ENCODE measurements at places on chromosomes 12 and 14.

DNA sequence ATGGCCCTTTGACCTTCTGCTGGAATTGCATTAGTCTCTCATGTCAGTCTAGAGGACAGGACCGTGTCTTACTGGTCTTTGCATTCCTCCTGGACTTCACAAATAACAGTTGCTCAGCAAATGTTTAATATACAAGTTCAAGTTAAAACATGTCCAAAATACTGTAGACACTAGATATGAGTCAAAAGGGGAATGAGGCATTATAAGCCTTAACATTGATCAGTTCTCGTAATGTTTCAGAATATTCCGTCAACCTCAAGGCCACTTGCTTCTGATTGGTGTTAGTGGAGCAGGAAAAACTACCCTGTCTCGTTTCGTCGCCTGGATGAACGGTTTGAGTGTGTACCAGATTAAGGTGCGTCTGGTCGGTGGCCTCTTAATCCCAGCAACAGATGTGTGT lies 59.9 kb downstream of the HSP90AA1 start:
- no peak for DNase-seq

- no peak for DNase-seq
Observed at GRCh38 chr14:93734086-93734822, 54.0 kb downstream of the PRIMA1 start.

GRCh38 chr14:103738701-103739451 lies 23.3 kb downstream of the ZFYVE21 start:
- no peak for DNase-seq

GRCh38 chr12:94817695-94818075 lies 167.3 kb upstream of the TMCC3 start:
- no peak for DNase-seq

GRCh38 chr14:24921903-24922302 lies 128.0 kb downstream of the STXBP6 start:
- peak; percentile 70 for DNase-seq

- peak; percentile 49 for DNase-seq
Observed at GRCh38 chr12:84161296-84161695, 751.3 kb downstream of the SLC6A15 start.

DNA sequence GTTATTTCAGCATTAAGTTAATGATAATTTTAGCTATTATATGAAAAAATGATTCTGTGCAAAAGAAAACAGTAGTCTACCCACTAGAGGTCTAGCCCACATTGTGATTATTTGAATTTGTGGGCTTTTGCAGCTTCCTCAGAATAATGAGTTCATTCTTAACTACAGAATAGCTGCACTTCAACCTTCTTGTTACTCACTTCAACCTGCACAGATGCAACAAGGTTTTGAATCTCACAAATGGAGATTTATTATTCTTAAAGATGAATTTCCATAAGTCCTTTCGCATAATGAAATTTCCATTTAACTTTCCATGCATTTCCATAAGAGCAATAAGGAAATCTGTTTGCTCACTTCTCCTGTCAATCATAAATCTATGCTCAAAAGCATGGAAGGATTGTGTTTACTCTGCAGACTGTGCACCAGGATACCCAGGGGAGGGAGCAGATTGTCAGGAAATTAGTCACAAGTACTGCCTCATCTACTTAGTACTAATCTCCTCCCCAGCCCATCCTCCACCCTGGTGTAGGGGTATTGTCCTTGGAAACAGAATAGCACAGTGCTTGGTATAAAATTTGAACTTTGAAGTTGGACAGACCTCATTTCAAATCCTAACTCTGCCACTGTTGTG lies 24.1 kb downstream of the PTGER2 start:
- peak; percentile 71 for DNase-seq

DNA sequence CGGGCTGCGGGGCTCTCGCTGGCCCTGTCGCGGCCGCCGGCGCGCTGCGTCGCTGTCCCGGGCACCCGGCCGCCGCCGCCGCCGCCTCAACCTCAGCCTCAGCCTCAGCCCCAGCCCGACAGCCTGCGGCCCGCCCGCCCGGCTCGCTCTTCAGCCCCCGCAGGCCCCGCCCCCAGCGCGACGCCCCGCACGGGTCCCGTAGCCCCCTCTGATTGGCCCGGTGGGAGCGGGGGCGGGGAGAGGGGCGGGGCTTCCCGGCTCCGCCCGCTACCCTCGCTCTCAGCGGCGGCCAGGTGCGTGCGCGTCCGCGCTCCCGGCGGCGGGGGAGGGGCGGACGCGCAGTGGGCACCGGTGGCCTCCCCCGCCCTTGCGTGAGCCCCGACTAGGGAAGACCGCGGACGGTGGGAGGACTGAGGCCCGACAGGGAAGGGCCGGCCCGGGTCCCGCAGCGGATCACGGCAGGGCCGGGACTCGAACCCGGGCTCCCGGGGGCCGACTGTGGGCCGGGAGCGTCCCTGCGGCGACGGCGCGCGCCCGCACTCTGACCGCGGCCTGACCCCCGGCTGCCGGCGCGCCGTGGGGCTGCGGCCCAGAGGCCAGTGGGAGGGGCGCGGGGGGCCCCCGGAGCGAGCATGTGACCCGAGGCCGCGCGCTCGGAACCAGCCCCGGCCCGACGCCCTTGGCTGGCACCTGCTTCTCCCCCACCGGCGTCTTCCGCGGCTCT lies at the start of gene PPP1R13B:
Gene PPP1R13B, minus strand, starts transcription at position 125 of the 724 bp plus-strand sequence. CDS start 268 bp downstream, outside the sequence.
- DNase-seq, result peak; percentile 83

GRCh38 chr12:84807249-84807648 lies 105.3 kb downstream of the SLC6A15 start:
- DNase-seq, result peak; percentile 43

- peak; percentile 47 for DNase-seq
Observed at GRCh38 chr14:26200687-26201086, 397.1 kb downstream of the NOVA1 start.

GRCh38 chr12:101238306-101238705 lies 28.3 kb upstream of the SLC5A8 start:
- no peak for DNase-seq

- DNase-seq, result peak; percentile 37
Observed at GRCh38 chr12:91009319-91009950, 4.7 kb upstream of the EPYC start.

- DNase-seq, result no peak
Observed at GRCh38 chr14:23624830-23625404, 11.2 kb upstream of the DHRS2 start.

Measured in fibroblast of skin of abdomen (primary cell).